ENCODE measurements at places on chromosomes 12 and 14.

DNA sequence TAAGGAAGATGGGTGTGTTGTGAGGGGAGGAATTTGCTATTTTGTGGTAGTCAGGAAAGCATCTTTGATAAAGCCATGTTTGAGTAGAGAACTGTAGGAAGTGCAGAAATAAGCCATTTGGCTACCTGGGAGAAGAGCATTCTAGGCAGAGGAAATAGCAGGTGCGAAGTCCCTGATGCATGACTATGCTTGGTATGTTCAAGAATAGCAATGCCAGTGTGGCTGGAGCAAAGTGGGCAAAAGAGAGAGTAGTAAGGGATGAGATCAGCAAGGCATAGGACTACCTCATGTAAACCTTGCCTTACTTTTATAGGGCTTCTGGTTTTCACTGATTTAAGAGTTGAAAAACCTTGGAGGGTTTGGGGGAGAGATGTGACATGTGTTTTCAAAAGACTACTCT, 365.5 kb upstream of the GARIN6 start:
- DNase-seq: no peak

GRCh38 chr12:48773686-48774085, 15.2 kb downstream of the ADCY6 start:
- DNase-seq: no peak

GRCh38 chr12:38664661-38665269, 240.6 kb downstream of the CPNE8 start:
- no peak for DNase-seq

DNA sequence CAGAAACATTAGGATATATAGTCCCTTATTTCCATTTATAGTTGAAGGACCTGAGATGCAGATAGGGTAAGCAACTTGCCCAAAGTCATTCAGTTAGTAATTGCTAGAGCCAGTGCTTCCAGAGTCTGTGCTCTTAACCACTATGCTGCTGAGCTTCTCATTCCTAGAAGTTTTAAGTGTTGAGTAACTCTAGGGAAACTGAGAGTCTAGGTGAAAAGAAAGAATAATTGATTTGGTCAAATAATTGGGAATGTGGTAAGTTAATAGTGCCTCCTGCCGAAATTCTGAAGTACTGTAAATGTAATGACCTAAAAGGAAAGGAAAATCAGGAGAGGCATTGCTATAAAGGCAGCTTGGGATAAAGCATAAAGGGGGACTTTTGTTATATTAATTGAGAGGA, 14.1 kb downstream of the PYROXD1 start:
- no peak for DNase-seq
